ENCODE measurements at places on chromosomes 5 and 9.

DNA sequence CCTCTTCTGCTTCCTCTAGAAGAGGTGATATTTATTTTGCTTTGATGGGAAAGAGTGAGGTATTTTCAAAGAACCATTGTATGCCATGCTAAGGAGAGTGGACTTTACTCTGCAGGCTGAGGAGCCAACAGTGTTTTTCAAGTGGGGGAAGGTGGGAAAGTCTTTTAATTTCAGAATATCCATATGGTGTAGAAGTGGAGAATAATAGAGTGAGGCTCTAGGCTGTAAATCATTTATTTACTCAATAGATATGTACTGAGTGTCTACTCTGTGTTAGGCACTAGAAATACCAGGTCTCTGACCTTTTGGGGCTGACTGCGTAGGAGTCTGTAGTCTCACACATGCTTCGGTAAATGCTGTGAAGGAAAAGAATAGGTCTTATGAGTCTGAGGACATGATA lies 30.7 kb upstream of the TENT2 start:
- no peak for DNase-seq

- no peak for DNase-seq
Measured at GRCh38 chr9:4095484-4095883, 204.4 kb downstream of the GLIS3 start.

DNA sequence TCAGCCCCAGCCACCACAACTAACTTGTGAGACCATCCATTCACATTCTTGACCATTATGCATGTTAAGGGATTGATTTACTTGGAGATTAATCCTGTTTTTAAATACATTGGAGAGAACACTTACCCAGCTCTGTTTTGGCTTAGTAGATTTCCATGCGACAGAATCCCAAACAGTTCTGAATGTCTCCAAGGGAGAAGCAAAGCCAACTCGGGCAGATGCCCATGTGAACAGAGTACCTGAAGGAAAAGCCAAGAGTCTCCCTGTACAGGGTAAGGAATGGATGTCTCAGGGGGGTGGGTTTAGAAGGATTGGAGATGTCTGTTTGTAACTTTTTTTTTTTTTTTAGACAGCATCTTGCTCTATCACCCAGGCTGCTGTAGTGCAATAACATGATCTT lies 61.0 kb downstream of the GRAMD2B start:
- DNase-seq = no peak

DNA sequence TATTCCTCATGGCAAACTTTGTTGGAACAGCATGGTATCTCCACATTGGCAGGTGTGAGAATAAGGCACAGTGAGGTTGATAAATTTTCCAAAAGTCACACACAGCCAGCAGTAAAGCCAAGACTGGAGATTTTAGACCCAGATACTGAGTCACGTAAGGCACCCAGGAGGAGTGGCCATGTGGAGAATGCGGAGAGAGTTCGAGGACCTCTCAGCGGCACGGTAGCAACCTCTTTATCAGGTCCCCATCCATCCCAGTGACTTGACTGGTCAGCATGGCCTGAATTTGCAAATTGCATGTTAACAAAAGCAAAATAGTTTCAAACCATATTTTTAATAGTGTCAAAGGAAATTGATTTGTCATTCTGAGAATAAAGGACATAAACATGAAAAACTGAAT lies 183.4 kb downstream of the DOCK8 start:
- DNase-seq = no peak

- no peak for DNase-seq
Measured at GRCh38 chr5:143316844-143317631, 86.4 kb downstream of the NR3C1 start.

GRCh38 chr5:78649211-78649695 lies 681 bp upstream of the LHFPL2 start:
- no peak for DNase-seq

GRCh38 chr5:96597438-96598020 lies 64.6 kb upstream of the CAST start:
- DNase-seq = no peak

All from muscle of back (tissue), 13 donors.